ENCODE measurements at places on chromosomes 4 and X. TPM values are rescaled to one million over a fixed set of nuclear protein-coding genes. Genes with fewer than 3 reads are reported as not detected.

GRCh38 chr4:73257651-73258435 is 755 bp downstream of the ANKRD17 start:
- DNase-seq, result no peak

DNA sequence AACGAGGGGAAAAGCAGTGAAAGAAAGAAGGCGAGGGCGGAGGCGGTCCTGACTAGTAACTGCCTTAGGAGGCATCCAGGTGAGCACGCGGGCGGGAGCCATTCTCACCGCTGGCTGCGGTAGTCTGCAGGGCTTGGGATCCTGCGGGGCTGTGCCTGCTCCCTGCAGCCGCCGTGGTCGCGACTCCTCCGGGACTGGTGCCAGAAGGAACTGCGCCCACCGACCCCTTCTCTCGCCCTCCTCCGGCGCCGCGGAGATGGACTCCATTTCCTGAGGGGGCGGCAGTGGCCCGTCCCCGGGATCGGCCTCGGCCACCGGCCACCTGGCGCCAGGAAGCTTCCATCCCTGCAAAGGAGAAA is 543 bp downstream of the NFXL1 start:
- no peak for DNase-seq

DNA sequence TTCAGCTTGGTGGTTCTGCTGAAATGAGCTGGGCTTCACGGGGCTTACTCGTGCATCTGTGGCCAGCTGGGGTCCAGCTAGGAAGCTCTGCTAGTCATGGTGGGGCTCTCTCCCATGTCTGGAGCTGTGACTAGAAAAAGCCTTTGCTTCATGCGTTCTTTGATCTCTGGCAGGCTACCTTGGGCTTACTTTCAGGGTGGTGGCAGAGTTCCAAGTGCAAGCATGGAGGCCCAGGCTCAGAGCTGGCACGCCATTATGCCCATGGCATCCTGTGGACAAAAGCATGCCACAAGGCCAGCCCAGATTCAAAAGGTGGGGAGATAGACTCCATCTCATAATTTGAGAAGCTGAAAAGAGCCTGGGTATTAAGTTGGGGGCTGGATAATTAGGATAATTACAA is 55.4 kb upstream of the GBA3 start:
- DNase-seq, result no peak

GRCh38 chrX:129698150-129698549 is 40.6 kb upstream of the XPNPEP2 start:
- no peak for DNase-seq

DNA sequence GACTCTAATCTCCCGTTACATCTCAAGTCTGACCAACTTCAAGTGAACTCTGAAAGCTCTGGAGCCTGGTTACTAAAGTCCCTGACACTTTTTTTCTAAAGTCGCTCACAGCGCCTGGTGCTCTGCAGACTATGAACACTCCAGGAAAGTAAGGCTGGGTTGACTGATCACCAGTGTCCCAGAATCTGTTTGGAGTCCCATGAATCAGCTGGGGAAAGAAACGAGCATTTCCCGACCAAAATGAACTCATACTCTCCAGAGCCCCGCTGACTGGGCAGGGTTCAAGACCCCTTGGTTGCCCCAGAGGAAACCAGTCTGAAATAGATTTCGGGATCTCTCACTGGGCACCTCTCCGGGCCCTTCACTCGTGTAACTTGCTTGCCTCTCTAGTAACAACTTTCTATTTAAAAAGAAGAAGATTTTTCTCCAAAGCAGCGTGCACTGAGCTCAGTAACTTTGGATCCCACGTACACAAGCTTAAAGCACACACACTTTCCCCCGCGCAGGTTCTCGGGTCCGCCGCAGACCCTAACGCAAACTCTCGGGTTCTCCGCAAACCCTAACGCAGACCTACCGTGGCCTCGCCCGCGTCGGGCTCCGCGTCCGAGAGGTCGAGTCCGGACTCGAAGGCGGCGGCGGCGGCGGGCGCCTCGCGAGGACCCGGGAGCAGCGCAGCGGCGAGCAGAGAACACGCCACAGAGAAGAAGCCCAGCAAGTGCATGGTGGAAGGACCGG is 964 bp downstream of the VEGFC start:
- DNase-seq, result no peak

DNA sequence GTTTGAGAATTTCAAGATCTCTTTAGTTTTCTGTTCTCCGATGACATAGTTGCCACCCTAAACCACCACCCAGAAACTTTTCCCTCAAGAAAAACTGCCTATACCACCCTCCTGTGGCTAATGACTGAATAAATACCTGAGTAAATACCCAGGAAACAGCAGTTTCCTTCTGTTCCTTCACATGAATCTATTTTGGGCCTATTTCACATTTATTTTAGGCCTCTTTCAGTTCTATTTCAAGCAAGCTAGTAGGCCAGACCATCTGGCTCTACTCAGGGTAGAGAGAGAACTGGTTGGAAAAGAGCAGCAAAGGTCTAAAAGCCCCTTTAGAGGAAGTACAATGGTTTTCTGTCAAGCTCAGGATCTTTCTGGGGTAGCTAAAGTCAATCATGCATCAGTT is 23.4 kb downstream of the ARHGEF9 start:
- no peak for DNase-seq

The HSFX2 gene
- total RNA-seq, result 0.45 TPM

Measured in esophagus muscularis mucosa (tissue), 4 donors.